ENCODE measurements at places on chromosomes 2 and 18.

DNA sequence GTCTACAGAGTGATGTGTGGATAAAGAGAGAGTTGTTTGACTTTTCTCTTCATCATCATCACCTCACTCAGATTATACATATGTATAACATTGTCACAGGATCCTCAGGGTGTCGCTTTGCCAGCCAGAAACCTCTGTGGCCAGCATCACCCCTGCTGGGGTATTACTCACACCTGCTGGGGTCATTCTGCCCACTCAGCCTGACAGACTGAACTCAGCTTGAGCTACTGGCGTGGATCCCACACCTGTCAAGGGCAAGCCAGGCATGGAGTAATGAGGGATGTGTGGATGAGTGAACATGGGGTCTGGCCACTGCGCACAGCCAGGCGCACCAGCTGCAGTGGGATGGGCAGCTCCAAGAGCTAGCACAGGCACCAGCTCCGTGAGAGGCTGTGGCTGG is 870.6 kb downstream of the CBLN2 start:
- no peak for DNase-seq

DNA sequence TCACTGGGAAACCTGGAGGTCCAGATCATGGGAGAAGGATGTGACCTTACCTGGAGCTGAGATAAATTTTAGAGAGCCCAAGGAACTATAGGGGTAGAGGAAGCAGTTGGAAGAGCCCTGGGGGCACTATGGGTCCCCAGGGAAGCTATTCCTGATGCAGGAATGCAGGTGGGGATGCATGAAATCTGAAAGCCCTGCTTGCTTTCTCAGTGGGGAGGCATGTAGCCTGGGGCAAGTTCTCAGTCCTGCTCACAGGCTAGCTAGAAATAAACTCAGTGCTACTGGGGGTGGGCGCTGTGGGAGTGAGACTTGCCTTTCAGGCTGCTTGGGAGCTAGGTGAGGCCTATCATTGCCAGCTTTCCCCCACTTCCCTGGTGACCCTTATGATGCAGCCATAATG is 499.7 kb downstream of the PTH2R start:
- DNase-seq, result no peak

DNA sequence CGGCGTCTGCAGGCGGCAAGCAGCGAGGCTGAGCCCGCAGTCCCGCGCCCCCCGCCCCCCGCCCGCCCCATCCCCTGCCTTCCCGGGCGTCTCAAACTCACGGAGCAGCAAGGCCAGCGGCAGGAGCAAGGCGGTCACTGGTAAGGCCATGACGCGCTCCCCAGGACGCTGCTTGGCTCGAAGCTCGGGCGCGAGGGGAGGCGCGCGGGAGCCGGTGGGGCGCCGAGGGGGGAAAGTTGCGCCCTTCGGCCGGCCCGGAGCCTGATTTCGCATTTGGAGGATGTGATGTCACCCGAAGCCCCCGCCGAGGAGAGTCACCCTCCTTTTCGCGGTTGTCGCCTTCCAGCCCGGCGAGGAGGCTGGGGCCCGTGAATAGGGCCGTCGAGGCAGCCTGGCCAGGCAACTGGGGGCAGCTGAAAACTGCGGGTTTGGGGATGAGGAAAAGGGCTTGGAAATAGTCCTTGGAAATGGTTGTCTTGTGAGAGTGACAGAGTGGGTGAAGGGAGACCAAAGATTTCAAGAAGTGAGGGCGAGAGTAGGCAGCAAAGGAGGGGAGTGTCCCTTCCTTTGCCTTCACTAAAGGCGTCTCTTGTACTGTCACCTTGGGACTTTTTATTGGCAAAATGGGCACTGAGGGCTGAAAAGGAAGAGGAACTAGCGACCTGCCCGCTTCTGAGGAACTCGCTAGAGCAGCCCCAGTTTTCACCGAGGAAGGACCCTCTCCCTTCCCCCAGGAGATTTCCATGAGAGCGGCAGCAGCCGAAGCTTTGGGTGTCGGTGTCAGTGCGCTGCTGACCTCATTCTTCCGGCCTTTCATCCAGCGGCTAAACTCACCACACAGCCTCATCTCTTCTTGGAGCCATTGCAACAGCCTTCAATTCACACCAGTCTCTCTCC is at the start of gene CD8A:
Gene CD8A (minus strand): TSS at position 238 of the 897 bp plus-strand sequence. CDS start 88 bp downstream, at position 150.
- DNase-seq, result no peak

GRCh38 chr18:55489034-55489986 is 98.7 kb downstream of the TCF4 start:
- no peak for DNase-seq

- DNase-seq, result peak; percentile 51
Observed at GRCh38 chr2:54708584-54709335, 14.7 kb upstream of the EML6 start.

- peak; percentile 93 for DNase-seq
Observed at GRCh38 chr2:64404002-64404731, 49.8 kb upstream of the LGALSL start.

GRCh38 chr2:200944467-200945394 is 18.7 kb downstream of the ORC2 start:
- DNase-seq, result no peak

- DNase-seq, result peak; percentile 44
Observed at GRCh38 chr2:113283704-113284284, 5.1 kb upstream of the PAX8 start.

GRCh38 chr18:23719634-23720201 is 30.5 kb downstream of the LAMA3 start:
- no peak for DNase-seq

DNA sequence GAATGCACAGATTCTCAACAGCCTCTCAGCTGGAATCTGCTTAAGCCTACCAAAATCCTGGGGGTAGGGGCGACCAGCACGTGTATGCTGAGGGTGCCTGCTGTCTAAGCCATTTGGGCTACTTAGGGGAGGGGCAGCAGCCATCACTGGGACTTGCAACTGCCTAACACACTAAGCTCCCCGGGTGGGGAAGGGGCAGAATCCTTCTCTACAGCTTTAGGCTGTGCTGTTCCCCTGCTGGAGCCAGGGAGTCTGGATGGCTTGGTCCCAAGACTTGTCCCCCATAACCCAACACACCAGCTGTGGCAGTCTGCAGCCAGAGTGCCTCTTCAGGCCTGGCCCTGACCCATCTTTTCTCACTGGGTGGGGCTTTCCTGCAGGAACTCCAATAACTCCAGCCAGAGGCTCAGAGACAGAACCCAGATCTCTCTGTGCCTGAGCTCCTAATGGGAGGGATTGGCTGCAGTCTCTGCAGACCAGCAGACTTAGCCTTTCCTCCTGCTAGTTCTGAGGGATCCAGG is 305.4 kb upstream of the RND3 start:
- DNase-seq, result no peak

DNA sequence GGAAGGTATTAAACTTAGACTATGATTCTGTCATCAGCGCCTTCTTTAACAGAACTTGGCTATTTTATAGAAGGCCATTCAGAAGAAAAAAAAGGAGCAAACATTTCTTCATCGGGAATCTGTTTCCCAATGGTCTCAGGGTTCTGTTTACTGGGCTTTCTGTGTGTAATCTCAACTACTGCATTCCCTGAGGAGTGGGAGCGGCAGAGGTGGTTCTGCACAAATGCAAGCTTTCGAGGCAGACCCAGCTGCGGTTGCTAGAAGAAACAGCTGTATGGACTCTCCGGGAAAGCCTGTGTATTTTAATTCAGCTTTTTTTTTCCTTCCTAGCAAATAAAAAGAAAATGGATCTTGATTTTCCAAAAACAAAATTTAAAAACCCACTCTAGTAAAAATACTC is 250.7 kb downstream of the NAPG start:
- DNase-seq, result no peak

- no peak for DNase-seq
Observed at GRCh38 chr2:102289129-102289528, 22.2 kb upstream of the IL1RL1 start.

GRCh38 chr2:135130751-135131150 is 78.7 kb downstream of the RAB3GAP1 start:
- no peak for DNase-seq

- DNase-seq, result no peak
Observed at GRCh38 chr18:6374340-6374739, 40.4 kb downstream of the L3MBTL4 start.

DNA sequence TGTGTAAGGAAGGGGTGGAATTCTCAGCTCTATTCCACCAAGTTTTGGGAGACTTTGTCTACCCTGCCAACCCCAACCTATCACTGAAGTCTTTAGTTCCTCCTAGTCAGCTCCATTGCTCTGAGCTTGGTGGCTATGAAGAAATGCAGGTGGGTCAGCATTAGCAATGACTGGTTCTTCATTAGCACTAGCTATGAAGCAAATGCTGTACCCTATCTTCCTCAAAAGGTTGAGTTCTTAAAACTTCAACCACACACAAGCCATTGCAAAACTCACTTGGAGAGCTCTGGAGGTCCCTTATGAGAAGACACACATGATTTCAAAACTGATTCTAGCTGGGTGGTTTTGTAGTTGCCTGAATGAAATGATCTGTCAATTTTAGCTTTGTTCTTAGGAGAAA is 193.8 kb downstream of the IKZF2 start:
- no peak for DNase-seq

- no peak for DNase-seq
Observed at GRCh38 chr2:12957251-12957650, 240.5 kb downstream of the TRIB2 start.

- no peak for DNase-seq
Observed at GRCh38 chr18:3524706-3525105, 74.7 kb downstream of the TGIF1 start.

DNA sequence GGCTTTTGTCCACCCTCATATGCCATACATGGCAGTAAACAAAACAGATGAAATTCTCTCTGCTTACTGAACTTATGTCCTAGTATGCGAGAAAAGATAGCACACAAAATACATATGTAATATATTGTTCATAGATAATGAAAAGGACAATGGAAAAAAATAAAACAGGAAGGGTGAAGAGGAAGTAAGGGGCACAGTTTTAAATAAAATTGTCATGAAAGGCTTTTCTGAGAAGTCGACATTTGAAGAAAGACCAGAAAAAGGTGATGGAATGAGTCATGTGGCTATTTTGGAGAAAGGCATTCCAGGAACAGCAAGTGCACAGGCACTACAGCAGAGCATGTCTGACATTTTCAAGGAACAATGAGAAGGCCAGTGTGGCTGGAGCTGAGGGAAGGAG is 56.4 kb downstream of the KCNH7 start:
- DNase-seq, result no peak

DNA sequence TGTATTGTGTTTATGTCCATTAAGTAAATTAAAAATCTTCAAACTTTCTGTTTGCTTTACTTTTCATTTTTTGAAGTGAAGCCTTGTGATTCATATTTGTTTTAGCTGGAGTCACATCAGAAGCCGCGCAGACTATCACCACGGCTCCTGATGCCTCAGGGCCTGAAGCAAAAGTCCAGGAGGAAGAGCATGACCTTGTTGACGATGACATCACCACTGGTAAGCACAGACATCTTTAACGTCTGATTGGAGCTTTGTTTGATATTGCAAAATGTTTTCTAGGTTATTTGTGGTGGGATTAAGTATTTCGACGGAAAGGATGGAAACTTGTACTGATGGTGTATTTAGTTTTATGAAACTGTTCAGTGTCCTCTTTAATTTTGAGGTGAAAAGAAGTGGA is 164.8 kb downstream of the WDR7 start:
- no peak for DNase-seq

DNA sequence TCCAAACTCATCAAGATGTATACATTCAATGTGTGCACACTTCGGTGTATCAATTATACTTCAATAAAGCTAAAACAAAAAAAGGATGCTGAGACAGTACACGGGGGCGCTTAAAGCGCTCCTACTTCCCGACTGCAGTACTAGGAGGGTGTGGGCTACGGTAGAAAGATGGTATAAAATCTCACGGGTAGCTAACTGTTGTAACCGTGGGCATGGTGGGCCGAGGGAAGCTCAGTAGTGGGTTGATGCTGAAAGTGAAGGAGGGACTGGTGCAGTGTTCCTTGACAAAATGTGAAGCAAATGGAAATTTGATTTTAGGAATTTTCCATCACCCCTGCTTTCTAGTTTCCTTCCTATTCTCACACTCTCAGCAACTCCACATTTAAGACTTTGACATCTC is 42.6 kb upstream of the DARS1 start:
- no peak for DNase-seq

DNA sequence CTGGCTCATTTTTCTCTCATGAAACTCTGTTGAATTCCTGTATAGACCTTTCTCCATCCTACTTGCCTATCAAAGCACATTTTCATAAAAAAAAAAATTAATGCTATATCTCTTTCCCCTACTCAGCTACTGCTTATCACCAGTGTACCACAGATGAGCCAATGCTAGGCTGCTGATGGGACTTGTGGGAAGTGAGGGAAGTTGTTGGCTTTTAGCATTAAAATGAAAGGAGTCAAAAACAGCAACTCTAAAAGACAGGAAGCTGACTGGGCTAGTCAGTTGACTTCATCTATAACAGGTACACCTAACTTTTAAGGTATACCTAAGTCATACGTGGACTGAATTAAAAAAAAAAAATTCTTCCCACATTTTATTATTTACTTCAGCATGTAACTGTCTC is 102.1 kb downstream of the FAM117B start:
- no peak for DNase-seq

GRCh38 chr2:95044601-95045000 is 19.1 kb downstream of the MAL start:
- DNase-seq, result no peak

DNA sequence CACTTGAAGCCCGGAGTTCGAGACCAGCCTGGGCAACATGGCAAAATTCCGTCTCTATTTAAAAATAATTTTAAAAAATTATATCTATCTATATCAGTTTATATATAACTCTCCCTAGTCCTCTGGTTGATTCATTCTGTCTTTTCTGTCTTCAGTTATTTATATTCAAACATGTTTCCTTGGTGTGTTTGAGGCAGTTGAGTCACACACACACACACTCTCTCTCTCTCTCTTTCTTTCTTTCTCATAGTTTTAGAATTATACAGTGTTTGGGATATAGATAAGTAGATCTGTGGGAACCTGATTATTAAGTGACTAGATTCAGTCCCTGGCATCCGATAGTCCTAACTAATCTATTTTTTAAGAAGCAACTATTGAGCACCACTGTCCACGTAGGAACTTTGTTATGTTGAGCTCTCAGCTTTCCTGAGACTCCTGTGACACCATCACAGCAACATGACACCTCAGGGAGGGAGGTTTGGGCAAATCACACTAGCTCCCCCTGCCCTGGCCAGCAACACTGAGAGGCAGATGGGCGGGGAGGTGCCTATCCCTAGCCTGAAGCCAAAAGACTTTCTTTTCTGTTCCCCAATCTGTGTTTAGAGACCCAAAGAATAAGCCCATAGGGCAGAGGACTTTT is 482.7 kb downstream of the DLGAP1 start:
- no peak for DNase-seq

- no peak for DNase-seq
Observed at GRCh38 chr18:58113337-58113736, 69.3 kb downstream of the NEDD4L start.

DNA sequence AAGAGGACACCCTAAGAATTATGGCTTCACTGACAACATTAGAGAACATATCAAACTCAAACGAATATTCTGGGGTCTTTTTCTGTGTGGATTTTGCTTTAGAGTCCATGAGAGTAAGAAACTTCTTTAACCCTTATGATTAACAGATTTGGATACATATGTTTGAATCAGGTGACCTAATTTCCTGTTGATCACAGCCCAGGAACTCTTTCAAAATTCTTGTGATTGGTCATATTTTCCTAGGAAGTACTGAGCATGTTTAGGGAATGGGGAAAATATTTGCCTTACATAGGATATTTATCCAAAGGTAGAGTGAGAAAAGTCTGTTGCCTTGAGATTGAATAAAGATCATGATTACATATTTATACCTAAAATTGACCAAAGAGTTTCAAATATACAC is 160.0 kb downstream of the KCNH7 start:
- no peak for DNase-seq

- DNase-seq, result no peak
Observed at GRCh38 chr18:79902640-79903039, 48.8 kb downstream of the SLC66A2 start.
